ENCODE measurements at places on chromosomes 3 and 15.

DNA sequence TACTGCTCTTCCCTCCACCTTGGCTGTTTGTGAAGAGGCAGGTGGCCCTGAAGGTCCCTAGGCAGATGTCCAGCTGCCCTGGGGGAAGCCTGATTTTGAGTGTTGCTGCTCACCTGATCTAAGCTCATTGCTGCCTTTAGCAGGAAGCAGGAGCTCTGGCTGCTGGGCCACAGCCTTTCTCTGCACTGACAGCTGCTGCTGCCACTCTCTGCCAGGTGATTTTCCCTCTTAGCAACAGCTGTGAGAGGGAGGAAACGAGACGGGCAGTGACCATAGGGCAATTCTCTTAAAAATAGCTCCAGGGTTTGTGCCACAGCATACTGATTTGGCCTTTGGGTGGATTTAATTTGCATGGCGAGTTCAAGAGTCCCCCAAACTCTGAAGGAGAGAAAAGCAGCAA is 415.8 kb upstream of the SEMA6D start:
- no peak for DNase-seq

- DNase-seq = no peak
Measured at GRCh38 chr15:96360581-96361308, 30.2 kb downstream of the NR2F2 start.

- DNase-seq = no peak
Measured at GRCh38 chr15:63772520-63772919, 61.2 kb downstream of the HERC1 start.

GRCh38 chr15:38788918-38789317 is 224.3 kb upstream of the RASGRP1 start:
- DNase-seq = no peak

DNA sequence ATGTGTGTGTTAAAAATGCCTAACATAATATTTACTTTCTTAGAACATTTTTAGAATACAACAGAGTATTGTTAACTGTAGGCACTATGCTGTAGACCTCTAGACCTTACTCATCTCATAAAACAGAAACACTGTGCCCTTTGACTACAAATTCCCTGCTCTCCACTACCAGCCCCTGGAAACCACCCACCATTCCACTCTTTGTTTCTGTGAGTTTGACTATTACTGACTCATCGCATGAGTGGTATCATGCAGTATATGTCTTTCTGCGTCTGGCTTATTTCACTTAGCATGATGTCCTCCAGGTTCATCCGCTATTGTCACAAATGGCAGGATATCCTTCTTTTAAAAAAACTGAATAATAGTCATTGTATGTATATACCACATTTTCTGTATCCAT is 216.7 kb upstream of the CFAP20DC start:
- DNase-seq = no peak

GRCh38 chr3:110773413-110773954 is 298.1 kb upstream of the NECTIN3 start:
- no peak for DNase-seq

- DNase-seq = no peak
Measured at GRCh38 chr3:124295362-124295761, 303.4 kb upstream of the ROPN1 start.

GRCh38 chr3:171883257-171883892 is 40.2 kb downstream of the TMEM212 start:
- DNase-seq = no peak
